ENCODE measurements at places on chromosomes 5 and 9.

GRCh38 chr5:16464664-16465543, 696 bp downstream of the ZNF622 start:
- DNase-seq, result no peak

DNA sequence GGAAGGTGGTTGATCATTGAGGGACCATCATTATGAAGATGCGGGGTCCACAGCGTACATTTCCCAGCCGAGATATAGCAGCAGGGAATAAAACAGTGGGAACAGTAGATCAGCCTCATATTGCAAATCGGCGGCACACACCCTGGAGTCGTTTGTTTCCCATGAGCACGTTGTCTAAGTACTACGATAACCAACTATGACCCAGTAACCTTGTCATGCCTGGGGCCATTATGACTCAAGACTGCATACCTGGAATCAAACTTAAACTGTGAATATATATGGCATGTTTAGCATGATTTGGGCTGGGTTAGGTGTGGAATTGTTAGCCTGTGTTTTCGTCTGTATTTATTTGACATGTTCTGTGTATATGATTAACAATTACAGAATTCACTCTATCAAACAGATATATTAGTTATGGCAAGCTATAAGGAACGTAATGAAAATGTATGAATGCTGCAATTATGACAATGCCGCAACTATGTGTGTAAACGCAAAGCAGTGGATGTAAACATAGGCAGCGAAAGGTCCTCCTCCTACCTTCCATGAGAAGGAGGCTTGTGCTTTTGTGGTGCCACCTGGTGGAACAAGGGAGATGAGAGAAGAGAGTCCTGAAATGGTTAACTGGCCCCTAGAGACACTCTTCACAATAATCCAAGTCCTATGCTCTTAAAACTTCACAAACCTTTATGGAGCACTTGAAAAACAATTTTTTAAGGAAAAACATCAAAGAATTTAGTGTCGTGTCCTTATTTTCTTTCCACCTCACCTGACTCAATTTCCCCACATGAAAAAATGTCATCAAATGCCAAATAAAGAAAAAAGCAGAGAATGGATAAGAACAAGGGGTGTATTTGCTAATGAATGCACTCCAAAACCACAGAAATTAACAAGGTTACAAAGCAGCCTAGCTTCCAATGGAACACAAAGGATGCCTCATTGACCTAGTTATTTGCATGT, 47.1 kb downstream of the SEMA5A start:
- no peak for DNase-seq

- no peak for DNase-seq
Observed at GRCh38 chr5:159274676-159275075, 11.6 kb downstream of the UBLCP1 start.

DNA sequence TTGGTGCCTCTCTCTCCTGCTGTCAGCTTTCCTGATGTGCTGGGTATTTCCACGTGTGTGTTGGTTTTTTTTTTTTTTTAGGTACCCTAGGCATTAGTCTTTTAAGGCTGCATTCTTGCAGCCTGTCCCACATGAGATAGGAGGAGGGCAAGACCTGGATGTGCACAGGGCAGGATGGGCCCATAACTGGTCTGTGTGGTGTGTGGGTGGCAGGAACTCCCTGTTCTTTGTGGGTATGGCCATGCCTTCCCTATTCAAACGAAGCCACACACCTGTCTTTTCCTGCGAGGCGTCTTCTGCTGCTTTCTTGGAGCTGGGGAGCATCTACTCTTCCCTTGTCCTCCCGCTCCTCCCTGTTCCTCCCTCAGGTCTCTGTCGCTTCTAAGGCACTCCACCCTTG, 6.8 kb downstream of the SYK start:
- no peak for DNase-seq

GRCh38 chr5:32942225-32942989, 231.3 kb downstream of the NPR3 start:
- DNase-seq, result no peak

- no peak for DNase-seq
Observed at GRCh38 chr5:53604309-53604708, 43.9 kb downstream of the NDUFS4 start.

- DNase-seq, result no peak
Observed at GRCh38 chr5:143898381-143898780, 86.4 kb downstream of the HMHB1 start.

- DNase-seq, result no peak
Observed at GRCh38 chr5:127647361-127647958, 1.4 kb upstream of the CTXN3 start.

GRCh38 chr9:136697821-136698526, 10.7 kb upstream of the AGPAT2 start:
- no peak for DNase-seq

- no peak for DNase-seq
Observed at GRCh38 chr9:123331346-123332060, 24.5 kb upstream of the CRB2 start.

- DNase-seq, result no peak
Observed at GRCh38 chr9:74663439-74663838, 166.3 kb downstream of the RORB start.
